Erythroblast (primary cell): ENCODE measurements at places on chromosomes 11 and 22.
A peak's percentile ranks its signal among the peaks of the same experiment; 100 is the strongest.

DNA sequence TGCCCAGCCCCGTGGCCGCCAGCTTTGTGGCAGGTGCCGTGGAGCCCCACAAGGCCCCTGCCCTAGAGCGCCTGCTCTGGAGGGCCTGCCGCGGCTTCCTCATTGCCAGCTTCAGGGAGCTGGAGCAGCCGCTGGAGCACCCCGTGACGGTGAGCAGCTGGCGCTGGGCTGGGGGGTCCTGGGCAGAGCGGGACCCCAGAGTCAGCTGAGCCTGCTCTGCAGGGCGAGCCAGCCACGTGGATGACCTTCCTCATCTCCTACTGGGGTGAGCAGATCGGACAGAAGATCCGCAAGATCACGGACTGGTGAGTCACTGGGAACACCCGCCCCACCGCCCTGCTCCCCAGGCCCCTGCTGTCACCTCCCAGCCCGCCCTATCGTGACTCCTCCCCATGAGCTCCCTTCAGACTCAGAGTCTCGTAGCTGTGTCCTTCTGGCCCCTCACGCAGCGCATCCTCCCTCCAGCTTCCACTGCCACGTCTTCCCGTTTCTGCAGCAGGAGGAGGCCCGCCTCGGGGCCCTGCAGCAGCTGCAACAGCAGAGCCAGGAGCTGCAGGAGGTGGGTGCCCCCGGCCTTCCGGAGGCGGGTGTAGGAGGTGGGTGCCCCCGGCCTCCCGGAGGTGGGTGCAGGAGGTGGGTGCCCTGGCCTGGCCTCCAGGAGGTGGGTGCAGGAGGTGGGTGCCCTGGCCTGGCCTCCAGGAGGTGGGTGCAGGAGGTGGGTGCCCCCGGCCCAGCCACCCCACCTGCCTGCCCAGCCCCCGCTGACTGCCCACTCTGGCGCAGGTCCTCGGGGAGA, 4.7 kb downstream of the TCIRG1 start:
- DNase-seq, result peak; percentile 91

DNA sequence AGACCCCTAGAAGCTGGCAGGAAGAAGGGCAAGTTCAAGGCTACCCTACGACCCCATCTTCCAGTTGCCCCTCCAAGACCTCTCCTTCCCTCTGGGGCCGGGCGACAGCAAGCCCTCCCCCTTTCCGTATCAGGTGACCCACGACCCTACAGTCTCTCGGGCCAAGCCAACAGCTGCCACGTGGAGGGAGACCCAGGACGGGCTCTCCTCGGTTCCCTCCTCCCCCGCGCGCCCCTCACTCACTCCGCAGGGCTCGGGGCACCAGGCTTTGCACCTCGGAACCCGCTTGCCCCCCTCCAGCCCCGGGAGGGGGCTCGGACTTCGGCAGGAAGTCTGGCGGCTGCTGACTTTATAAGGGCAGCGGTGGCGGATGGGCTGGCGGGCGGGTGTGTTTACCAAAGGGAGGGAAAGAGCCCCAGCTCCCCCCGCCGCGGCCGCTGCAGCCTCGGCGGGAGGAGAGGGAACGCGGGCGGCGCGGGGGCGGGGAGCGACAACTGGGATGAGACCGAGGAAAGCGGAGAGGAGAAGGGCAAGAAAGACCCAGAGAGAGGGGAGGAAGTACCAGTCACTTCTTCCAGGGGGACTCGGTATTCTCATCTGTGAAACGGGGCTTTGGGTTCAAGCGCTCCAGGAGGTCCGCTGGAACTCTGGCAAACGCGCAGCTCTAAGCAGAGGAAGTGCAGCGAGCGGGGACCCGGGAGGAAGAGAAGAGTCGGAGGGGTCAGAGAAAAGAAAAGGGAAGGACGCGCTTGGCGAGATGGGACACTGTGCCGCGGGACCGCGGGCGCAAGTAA, 767 bp downstream of the SLC43A1 start:
- DNase-seq, result peak; percentile 64

DNA sequence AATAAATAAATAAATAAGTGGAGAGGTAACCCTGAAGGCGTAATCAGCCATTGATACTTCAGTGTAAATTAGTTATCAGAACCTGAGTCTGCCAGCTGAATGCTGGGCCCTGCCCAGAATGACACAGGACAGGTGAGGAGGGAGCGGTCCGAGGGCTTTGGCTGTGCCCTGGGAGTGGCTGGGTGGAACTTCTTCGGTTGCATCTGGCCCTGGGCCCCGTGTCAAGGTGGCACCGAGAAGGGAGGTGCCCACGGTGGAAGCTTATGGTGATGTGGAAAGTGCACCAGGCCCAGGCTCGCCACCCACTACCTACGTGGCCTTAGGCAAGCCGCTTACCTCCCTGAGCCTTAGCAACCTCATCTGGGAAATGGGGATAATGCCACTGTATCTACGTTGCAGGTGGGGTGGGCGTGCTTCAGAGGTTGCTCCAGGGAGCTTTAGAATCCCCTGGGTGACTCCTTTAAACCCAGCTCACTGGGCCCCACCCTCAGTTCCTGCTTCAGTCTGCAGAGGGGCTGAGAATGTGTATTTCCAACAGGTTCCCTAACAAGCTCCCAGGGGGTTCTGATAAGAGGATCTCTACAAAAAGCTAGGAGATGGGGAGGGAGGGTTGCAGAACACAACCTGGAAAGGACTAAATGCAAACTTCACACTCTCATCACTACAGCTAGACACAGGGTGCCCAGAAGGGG, 38.8 kb downstream of the TXN2 start:
- no peak for DNase-seq

DNA sequence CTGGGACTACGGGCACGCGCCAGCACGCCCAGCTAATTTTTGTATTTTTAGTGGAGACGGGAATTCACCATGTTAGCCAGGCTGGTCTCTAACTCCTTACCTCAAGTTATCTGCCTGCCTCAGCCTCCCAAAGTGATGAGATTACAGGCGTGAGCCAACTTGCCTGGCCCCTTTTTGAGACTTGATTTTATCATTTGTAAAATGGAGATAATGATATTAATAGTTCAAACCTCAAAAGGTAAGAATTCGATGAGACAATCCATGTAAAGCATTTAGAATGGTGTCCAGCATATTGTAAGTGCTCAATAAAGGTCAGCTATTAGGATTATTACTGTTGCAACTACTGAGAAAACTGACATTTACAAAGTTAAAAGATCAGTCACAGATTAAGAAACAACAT, 2.7 kb upstream of the BACE1 start:
- DNase-seq, result no peak

GRCh38 chr11:12359761-12360160, 17.6 kb upstream of the PARVA start:
- no peak for DNase-seq

- no peak for DNase-seq
Observed at GRCh38 chr11:2249189-2249916, 21.0 kb downstream of the ASCL2 start.

DNA sequence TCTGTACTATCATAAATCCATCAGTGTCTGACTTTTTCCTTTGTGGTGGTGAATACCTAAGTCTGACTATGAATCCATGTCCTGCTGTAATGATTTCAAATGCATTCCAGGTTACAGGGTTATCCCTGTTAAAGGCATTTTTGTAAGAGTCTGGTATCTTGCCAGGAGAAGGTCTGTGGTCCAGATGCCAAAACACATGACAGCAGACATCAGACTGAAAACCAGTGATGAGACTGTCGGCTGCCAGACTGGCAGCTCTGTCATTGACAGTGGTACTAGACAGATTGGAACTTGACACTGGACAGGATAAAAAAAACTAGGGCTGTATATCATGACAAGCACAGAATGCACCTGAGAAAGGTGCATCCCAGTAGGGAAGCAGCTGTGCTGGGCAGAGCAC, 301.8 kb upstream of the FAT3 start:
- DNase-seq, result no peak

DNA sequence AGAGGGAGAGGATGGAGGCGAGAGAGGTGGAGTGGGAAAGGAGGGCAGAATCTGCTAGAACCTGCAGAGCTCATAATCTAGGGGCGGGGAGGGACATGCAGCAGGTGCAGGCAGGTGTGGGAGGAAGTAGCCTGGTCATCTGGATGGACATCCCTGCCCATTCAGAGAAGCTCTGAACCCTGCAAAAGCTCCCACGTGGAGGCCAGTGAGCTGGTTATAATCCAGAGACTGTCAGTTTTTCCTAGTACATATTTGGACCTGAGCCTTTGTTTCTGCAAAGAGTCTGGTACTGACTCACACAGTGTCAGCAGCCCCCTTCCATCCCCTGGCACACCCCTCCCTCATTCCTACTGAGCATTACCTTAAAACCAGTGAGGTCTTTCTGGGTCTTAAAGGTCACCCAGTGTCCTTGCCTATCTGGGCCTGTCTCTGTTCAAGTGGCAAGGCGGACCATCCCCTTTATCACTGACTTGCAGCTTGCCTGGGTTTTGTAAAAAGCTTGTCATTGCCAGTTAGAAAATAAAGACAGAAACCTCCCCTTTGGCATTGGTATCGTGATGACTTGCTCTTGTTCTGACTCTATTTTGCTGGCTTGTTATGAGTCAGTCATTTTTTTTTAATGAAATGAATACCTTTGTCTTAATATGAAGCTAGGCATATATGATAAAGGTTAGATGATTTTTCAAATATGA, 26.1 kb downstream of the PTPRJ start:
- peak; percentile 98 for DNase-seq

GRCh38 chr11:114447444-114447843, 8.2 kb downstream of the REXO2 start:
- DNase-seq, result no peak

DNA sequence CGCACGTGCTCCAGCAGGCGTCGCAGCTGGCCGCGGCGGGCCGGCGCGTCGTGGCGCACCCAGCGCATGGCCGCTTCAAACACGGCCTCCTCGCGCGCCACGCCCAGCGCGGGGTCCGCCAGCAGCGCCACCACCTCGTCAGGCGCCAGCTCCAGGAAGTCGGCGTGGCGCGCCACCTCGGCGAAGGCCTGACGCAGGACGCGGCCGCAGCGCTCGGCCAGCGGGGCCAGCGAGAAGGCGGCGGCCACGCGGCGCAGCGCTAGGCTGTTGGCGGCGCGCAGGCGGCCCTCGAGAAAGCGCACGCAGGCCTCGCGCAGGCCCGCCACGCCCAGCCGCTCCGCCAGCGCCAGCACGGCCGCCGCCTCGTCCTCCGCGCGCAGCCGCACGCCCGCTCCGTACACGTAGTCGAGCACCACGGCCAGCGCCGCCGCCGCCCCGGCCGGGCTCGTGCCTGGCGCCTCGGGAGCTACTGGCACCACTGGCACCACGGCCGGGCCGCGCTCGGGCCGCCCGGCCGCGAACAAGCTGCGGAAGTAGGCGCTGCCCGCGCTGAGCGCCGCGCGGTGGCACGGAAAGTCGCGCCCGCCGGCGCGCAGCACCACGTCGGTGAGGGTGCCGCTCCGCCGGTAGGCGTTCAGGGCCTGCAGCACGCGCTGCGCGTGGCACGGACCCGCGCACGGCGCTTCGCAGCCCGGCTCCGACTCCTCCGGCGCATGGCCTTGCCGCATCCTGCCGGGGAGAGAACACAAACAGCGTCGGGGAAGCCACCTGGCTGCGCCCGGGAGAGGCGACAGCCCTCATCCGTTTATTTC, 2.9 kb downstream of the KLHL35 start:
- DNase-seq, result peak; percentile 90

GRCh38 chr11:75775056-75775455, 6.5 kb downstream of the DGAT2 start:
- DNase-seq, result no peak

DNA sequence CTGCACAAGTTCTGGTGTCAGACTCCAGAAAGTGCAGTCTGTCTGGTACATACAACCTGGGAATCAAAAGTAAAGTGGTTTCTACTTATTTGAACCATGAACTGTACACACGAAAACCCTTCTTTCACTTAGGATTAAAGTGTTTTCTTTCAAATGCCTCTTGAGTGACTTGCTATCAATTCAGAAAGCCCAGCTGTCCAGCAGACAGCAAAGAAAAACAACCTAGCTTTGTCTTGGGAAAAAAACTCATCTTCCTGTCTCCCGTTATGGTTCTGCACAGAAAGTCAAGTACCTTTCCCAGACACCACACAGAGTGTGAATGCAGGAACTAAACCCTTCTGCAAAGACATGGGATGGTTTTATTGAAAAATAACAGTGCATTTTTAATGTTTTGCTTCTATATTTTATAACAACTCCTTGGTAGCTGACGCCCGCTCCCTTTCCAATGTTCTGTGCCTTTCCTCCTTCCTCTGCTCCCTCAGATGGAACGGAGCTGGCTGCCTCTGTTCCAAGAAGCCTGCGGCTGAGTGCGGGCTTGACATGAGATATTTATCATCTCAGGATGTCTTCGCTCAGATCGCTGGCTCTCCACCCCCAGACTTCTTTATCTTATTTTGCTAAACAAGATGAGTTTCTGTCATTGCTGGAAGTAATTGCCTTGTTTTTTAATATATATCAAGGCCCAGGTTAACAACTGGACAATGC, 322.3 kb upstream of the B3GAT1 start:
- DNase-seq, result no peak

DNA sequence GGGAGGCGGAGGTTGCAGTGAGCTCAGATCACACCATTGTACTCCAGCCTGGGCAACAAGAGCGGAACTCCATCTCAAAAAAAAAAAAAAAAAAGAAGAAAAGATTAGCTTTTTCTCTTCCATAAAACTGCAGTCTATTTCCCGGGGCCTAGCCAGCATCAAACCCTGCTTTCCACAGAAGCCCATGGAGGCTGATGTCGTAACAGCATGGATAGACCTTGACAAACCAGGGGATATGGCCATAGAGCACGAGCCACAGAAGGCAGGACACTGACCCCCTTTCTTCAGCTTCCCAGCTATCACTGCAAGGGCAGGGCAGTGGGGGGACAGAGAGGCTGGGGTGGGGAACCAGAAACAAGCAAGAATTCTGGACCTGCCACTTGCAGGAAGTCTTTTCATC, 21.5 kb downstream of the HPS4 start:
- no peak for DNase-seq

- DNase-seq, result no peak
Observed at GRCh38 chr11:1411301-1411700, 21.6 kb downstream of the BRSK2 start.

- no peak for DNase-seq
Observed at GRCh38 chr11:110294509-110294908, 1.9 kb downstream of the RDX start.

- DNase-seq, result no peak
Observed at GRCh38 chr11:79481795-79482194, 41.0 kb upstream of the TENM4 start.

DNA sequence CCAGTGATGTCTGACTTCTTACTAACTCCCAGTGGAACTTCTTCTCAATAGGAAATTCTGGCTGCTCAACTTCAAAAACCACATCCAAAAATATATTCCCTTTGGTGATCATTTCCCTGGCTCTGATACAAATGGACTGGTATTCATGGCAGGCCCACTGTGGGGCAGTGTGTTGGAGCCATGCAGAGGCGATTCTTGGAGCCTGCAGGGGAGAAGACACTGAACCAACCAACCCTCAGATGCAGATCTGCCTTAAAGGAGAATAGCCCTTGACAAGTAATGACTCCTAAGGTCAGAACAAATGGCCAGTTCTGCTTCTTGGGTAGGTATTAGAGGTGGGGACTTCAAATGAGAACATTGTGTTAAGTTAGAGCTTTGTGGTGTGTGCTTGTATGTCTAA, 12.2 kb downstream of the OR4D9 start:
- DNase-seq, result no peak

DNA sequence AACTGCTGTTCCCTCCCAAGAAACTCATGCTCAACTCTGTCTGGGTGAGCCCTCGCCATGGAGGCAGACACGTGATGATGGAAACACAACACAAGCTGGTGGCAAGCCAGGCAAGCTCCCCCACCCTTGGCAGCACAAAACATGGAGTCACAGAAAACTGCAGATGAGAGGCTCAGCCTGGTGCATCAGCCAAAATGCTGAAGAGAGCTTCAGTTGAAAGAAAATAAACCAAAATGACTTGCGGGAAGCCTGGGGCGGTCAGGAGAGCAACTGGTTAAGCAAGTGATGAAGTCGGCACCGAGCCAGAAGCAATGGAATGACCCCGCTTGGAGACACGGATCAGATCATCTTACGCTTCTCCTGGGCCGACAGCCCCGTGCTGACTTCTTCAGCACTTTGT, 68.3 kb downstream of the C11orf58 start:
- DNase-seq, result no peak
